ENCODE measurements at places on chromosomes 6 and 20.

GRCh38 chr6:139650941-139651340 lies 276.5 kb upstream of the CITED2 start:
- no peak for DNase-seq

DNA sequence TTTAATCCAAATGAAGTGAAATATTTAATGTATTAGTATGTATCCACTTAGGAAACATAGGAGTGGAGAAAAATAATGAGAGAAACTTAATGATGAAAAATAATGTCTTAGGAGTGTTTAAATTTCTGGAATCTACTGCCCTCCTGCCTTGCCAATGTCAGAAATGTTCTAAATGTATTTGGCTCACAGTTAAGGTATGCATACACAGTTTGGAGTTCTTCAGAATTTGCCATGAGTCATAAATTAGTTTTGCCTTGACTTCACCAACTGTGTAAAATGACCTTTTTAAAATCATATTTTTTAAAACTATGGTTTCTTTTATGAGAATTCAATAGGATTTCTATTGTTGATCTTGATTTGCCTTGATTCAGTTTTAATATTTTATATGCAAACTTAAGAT lies 191.7 kb upstream of the HSF2 start:
- no peak for DNase-seq

DNA sequence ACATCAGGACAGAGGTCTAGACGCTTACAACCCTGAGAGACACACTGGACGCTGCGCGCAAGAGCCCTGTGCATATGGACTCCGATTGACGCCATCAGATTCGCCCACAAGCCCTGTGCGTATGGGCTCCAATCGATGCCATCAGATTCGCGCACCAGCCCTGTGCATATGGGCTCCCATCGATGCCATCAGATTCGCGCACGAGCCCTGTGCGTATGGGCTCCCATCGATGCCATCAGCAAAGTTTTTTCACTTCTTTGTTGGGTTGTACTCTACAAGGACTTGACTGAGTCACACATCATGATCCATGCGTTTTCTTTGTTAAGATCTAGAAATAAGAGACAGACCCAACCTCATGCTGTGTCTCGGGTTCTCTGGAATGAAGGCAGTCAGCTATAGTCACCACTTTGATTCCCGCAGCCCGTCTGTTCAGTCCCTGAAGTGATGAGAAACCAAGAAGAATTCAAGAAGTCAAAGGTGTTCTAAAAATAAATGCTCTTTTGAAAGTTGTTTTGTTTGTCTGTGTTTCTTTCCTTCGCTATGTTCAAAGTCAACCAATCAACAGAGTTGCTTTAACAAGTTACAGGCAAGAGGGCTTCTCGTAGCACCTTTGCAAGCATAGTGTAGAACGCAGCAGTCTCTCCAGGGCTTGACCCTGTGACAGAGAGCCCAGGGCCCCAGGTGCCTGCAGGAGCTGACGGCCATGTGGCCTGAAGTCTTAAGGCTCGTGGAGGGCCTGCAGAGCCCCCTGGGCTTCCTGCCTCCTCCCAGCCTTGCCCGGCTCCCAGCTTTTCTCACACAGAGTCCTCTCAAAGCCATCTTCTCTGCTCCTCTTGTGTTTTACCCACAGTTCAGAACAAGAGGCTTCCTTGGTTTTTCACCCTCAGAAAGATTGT lies 7.9 kb downstream of the RPS6KA2 start:
- DNase-seq: no peak

DNA sequence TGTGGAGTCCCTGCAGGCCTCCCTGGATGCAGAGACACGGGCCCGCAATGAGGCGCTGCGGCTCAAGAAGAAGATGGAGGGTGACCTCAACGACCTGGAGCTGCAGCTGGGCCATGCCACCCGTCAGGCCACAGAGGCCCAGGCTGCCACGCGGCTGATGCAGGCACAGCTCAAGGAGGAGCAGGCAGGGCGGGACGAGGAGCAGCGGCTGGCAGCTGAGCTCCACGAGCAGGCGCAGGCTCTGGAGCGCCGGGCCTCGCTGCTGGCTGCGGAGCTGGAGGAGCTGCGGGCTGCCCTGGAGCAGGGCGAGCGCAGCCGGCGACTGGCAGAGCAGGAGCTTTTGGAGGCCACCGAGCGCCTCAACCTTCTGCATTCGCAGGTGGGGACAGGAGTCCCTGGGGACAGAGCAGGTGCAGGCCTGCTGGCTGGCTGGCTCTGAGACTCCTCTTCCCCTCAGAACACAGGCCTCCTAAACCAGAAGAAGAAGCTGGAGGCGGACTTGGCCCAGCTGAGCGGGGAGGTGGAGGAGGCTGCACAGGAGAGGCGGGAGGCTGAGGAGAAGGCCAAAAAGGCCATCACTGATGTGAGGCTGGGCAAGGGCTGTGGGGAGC lies 44.7 kb downstream of the MYH7B start:
- DNase-seq: no peak

DNA sequence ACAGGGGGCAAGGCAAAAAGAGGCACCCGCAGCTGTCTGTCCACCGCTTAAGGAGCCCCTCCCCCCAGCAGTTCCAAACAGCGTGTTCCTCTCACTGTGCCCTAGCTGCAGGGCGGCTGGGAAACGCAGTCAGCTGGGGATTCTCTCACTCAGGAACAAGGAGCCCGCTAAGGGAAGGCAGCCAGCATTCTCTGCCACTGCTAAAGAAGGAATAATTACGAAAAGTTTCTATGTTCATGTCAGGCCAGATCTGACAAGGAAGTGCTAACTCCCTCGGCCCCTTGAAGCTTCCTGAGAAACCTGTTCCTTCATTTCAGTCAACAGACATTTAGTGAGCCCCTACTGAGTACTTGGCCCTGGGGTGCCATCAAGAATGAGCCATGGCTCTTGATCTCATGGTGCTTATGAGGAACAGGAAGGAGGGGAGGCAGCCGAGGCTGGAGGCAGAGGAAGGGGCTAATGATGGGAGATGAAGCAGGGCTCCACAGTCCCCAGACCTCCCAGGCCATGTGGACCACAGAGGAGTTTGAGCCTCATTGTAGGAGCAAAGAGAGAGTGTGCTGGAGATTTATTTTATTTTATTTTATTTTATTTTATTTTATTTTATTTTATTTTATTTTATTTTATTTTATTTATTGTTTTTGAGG lies 101.7 kb upstream of the PMEPA1 start:
- DNase-seq: no peak

DNA sequence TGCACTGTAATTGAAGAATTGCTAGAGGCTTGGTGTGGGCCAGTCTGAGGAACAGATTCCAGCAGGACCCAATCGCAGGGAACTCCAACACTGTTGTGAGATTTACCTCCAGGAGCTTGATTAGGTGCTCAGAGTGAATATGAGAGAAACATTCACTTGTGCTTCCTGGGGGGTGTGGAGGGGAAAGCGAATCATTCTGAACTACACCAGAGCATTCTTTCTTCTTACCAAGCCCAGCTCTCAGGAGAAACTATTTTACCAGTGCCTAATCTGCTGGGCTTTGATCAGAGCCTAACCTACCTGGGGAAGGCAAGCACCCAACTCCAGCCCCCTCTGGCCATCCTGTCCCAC lies 7.4 kb upstream of the SIRPB1 start:
- no peak for DNase-seq

DNA sequence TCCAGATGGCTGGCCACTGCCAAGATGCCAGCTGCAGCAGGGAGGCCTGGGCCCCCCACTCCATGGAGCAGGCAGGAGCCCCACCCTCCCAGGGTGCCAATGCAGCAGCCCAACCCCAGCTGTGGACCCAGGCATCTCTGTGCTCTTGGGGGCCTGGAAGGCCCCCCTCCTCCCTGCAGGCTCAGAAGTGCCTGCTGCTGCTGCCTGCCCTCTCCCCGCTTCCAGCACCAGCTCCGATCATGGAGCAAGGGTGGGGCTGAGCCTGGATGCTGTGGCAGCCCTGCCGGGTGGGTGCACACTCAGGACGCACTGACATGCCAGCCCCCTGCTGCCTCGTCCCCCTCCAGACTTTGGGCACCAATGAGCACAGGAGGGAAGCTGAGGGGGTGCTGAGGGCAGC lies 14.8 kb upstream of the ABCC10 start:
- DNase-seq: no peak

GRCh38 chr20:49616154-49617007 lies 48.4 kb upstream of the PTGIS start:
- no peak for DNase-seq

DNA sequence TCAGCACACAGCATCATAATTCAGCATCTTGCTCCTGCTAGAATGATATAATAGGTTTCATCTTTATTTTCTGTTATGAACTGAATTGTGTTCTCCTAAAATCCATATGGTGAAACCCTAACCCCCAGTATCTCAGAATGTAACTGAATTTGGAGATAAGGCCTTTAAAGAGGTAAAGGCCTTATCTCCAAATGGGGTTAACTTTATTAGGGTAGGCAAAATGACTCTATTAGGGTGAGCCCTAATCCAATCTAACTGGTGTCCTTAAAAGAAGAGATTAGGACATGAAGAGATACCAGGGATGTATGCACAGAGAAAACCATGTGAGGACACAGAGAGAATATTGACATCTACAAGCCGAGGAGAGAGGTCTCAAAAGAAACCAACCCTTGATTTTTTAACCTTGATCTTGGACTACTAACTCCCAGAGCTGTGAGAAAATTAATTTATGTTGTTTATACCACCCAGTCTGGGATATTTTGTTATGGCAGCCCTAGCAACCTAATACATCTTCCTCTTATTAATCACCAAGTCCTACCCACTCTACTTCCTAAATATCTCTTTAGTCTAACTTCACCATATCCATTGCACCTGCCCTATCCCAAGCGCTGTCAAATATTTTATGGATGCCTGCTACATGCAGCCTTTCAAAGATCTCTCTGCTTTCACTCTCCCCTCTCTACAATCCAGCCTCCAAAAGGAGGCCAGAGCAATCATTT lies 8.5 kb upstream of the MRS2 start:
- DNase-seq: no peak

GRCh38 chr6:152700427-152700826 lies 2.7 kb downstream of the MYCT1 start:
- no peak for DNase-seq
